Astrocyte (in vitro differentiated cells and primary cell): ENCODE measurements at places on chromosomes 4 and X. TPM values are rescaled to one million over a fixed set of nuclear protein-coding genes. Genes with fewer than 3 reads are reported as not detected.
A peak's percentile ranks its signal among the peaks of the same experiment; 100 is the strongest.

Gene NR0B1
- total RNA-seq, result 0.25 TPM in 1 of 2 replicates, not detected in the other

Gene CLDN34
- total RNA-seq, result 0.36 TPM in 1 of 2 replicates, not detected in the other

DNA sequence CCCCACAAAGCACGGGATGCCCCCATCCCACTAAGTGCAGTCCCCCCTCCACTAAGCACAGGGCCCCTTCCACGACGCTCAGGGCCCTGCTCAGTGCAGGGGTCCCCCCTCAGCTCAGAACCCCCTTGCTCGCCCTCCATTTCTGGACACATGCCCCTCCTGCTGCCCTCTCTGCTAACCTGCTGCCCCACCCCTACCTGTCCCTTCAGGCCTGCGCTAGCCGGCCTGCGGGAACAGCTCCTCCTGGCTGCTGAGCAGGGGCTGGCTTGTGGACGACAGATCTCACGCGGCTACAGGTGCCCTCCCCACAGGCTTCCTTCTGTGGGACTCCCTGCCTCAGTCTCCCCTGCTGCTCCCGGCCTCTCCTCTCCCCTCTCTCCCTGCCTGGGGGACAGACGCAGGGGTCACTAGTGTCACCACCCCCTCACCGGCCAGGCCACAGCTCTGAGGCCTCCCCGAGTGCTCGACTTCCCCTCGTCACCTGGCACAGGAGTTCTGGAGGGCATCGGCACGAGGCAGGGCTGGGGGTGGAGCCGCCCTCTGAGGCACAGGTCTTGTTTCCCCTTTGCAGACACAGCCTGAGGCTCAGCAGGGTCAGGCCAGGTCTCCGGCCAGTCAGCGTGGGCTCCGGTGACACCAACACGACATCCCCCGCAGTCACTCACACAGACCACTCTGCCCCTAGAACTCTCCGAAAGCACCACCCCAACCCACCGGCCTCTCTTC, 21.6 kb downstream of the GAK start:
- no peak for DNase-seq
- H3K27me3 ChIP-seq, result no peaks in the 10 kb centered on the region
- H3K27ac ChIP-seq, result no peak overlapping the region

- H3K27me3 ChIP-seq, result no peaks in the 10 kb centered on the region
- no peak overlapping the region for H3K27ac ChIP-seq
- DNase-seq, result no peak
- no peaks in the 10 kb centered on the region for H3K4me1 ChIP-seq
These were observed 50.6 kb downstream of the VGLL1 start for GRCh38 chrX:136582624-136583023.

GRCh38 chr4:77094496-77094895, 18.7 kb upstream of the CCNI start:
- no peak overlapping the region for H3K27ac ChIP-seq
- no peak overlapping the region for H3K4me3 ChIP-seq
- H3K4me1 ChIP-seq, result peaks cover 10% of the 10 kb centered on the region
- no peak for DNase-seq
- H3K27me3 ChIP-seq, result no peaks in the 10 kb centered on the region

Gene CHST7
- 13.8 and 15.4 TPM in 2 replicates for total RNA-seq

- no peak for DNase-seq
- H3K27me3 ChIP-seq, result peaks cover 10% of the 10 kb centered on the region
- no peak overlapping the region for H3K27ac ChIP-seq
- no peak overlapping the region for H3K4me3 ChIP-seq
- H3K4me1 ChIP-seq, result no peaks in the 10 kb centered on the region
These were observed 21.9 kb upstream of the PACRGL start for GRCh38 chr4:20678400-20678799.

DNA sequence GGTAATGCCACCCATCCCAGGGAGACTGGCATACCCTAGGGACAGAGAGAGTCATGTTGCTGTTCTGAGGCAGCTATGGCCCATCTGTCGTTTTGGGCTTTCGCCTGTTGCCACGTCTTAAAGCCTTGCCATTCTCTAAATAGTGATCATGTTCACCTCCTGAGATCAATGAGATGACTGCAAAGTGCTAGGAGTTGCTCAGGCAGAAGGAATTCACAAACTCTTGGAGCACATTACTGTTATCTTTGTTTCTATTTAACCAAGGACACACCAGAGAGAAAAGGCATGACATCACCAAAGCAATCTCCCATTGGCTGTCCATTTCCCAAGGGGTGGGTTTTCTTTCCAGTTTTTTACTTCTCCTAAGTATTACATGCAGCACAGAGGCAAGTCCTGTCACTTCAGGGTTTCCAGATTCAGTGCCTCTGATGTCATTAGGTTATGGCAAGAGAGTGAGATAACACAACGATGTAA, 37.1 kb upstream of the SETD7 start:
- DNase-seq, result peak; percentile 91
- H3K4me3 ChIP-seq, result no peak overlapping the region
- peak overlapping the region; percentile 52 for H3K27ac ChIP-seq
- peaks cover 15% of the 10 kb centered on the region for H3K4me1 ChIP-seq
- H3K36me3 ChIP-seq, result no peaks in the 10 kb centered on the region
- no peaks in the 10 kb centered on the region for H3K27me3 ChIP-seq

DNA sequence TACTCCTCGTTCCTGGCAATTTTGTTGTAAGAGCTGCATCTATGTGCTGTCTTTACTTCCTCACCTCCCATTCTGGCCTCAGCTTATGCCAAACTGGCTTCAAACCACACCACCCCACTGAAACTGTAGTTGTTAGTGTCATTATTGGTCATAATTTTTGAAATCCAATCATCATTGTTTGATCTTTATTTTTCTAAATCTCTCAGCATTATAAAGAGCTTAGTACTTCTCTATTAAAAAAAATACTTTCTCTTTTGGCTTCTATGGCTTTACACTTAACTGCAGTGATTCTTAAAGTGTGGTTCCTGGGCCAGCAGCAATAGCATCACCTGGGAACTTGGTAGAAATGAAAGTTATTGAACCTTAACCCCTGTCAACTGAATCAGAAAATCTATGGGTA, 83.5 kb upstream of the GRPR start:
- no peaks in the 10 kb centered on the region for H3K36me3 ChIP-seq
- H3K4me3 ChIP-seq, result no peak overlapping the region
- no peak overlapping the region for H3K27ac ChIP-seq
- DNase-seq, result no peak
- no peaks in the 10 kb centered on the region for H3K27me3 ChIP-seq
- no peaks in the 10 kb centered on the region for H3K4me1 ChIP-seq

DNA sequence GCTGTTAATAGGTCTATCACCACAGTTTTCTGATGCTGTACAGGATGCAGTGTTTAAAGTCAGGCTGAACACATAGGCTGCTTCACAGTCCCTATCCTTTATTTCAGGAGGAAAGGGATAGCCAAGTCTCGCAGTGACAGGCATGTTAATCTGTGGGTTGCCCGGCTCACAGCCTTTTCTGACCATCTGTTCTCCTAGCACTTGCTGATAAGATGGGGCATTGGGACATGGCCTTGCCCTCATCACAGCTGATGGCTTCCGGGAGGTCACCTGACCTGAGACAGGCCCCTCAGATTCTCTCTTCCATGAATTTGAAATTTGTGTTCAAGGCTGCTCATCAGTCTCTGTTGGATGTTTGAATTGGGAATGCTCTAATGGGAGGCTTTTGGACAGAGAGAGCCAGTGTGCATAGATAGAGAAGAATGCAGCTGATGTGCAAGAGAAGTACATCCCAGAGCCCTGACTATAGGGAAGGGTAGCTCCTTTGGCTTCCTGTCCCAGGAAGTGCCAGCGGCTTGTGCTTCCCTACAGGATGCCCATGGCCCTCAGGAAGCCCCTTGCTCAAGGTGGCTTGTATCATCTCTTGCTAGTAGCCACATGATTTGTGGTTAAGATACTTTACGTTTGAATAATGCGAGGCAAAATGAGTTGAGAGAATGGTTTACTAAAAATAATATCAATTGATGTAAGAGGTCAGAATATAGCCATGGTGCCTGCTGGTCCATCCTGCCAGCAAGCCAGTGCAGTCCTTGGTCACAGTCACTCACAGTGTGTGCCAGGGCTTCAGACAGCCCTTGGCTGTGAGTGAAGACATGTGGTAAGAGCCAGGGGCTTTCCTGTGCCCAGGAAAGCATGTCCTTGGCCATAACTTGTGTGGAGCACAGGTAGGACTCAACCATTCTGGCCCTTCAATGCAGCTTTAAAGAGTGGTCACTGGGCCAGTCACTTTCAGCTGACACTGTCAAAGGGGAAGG, 88.6 kb downstream of the TSPAN7 start:
- H3K27me3 ChIP-seq, result no peaks in the 10 kb centered on the region
- no peaks in the 10 kb centered on the region for H3K36me3 ChIP-seq
- DNase-seq, result no peak
- H3K4me3 ChIP-seq, result no peak overlapping the region

DNA sequence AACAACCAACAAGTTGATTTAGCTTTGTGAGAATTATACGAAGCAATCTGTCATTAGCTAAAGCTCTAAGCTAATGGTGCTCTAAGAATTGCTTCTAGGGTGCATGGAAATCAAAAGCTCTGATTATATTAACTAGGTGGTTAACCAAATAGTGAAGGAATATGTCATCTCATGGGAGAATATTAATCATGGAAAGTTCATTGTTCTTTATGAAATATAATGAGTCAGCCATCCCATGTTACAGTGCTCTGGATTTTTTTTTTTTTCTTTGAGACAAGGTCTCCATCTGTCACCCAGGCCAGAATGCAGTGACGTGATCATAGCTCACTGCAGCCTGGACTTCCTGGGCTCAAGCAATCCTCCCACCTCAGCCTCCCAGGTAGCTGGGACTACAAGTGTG, 10.5 kb downstream of the DCAF8L2 start:
- H3K27me3 ChIP-seq, result no peaks in the 10 kb centered on the region
- H3K4me1 ChIP-seq, result no peaks in the 10 kb centered on the region
- peak; percentile 24 for DNase-seq

Gene SETD7
- total RNA-seq, result 51.4 and 55.0 TPM in 2 replicates

GRCh38 chr4:5143306-5143861, 92.1 kb downstream of the STK32B start:
- no peak overlapping the region for H3K4me3 ChIP-seq
- H3K27me3 ChIP-seq, result no peaks in the 10 kb centered on the region
- no peak overlapping the region for H3K27ac ChIP-seq
- H3K4me1 ChIP-seq, result no peaks in the 10 kb centered on the region
- no peaks in the 10 kb centered on the region for H3K36me3 ChIP-seq

DNA sequence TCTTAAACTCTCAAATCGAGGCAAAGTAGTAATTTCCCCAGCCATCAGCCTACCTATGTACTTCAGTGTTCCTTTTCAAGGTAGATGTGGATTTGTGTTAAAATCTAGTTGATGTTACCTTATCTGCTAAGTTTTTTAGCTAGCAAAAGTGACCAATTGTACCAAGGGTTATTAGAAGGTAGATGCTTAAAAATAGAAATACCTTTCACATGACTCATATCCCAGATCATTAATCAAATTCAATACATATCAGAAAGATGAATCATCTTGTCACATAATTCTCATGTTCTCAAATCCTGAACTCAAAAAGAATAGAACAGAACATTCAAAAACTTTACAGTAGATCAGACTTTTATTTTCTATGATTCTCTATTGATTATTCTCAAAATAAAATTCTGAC, 3.5 kb downstream of the ENAM start:
- H3K36me3 ChIP-seq, result no peaks in the 10 kb centered on the region
- no peaks in the 10 kb centered on the region for H3K27me3 ChIP-seq
- no peak overlapping the region for H3K4me3 ChIP-seq
- DNase-seq, result peak; percentile 69
- H3K27ac ChIP-seq, result peak overlapping the region; percentile 31
- H3K4me1 ChIP-seq, result peaks cover 5% of the 10 kb centered on the region

Gene TMSB15C
- 2.3 and 2.7 TPM in 2 replicates for total RNA-seq

Gene FAM184B
- 0.46 and 0.54 TPM in 2 replicates for total RNA-seq

Gene IL21
- not detected in 2 replicates for total RNA-seq

DNA sequence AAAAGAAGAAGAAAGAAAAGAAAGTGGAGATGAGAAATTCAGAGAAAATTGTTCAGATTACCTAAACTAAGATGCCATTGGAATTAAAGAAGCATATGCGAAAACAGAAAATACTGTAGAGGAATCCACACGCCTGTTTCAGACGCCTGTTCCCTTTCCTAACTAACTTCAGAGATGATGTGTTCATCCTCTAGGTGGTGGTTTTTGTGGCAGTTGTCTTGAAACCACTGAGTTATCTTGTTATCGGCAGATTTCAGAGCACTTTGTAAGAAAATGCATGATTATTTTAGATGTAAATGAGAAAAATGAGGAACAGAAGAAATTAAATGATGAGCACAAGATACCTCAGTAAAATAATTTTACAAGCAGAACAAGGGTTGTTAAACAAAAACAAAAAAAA, 48.3 kb downstream of the FUNDC1 start:
- no peak overlapping the region for H3K27ac ChIP-seq
- no peak overlapping the region for H3K4me3 ChIP-seq
- H3K4me1 ChIP-seq, result no peaks in the 10 kb centered on the region
- DNase-seq, result no peak
- H3K36me3 ChIP-seq, result no peaks in the 10 kb centered on the region
